Stimulated activated naive B cell treated with anti-CD40 and anti-IgM and Interleukin-4, amounts not matched to agents 10 μg/mL and 1 μg/mL and 100 μg/mL, for 72 hours (primary cell): ENCODE measurements at places on chromosomes 3 and 15.

DNA sequence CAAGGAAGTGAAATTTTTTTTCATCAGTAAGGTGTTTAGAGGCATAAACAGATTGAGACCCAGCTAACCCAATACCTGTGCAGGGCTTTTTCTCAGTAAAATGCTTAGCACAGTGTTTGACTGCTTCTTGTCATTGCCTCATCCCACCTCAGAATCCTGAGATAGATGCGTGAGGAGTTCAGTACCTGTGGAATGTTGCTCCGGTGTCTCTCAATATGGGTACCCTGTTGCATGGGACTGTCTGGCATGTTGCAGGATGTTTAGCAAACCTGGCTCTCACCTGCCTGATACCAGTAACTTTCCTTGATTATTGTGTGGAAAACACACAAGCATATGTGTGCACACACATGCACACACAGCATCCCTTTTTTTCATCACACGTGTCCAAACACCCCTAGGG lies 128.4 kb downstream of the MCTP2 start:
- no peak for DNase-seq

GRCh38 chr3:168362156-168362555 lies 266.4 kb upstream of the GOLIM4 start:
- no peak for DNase-seq

DNA sequence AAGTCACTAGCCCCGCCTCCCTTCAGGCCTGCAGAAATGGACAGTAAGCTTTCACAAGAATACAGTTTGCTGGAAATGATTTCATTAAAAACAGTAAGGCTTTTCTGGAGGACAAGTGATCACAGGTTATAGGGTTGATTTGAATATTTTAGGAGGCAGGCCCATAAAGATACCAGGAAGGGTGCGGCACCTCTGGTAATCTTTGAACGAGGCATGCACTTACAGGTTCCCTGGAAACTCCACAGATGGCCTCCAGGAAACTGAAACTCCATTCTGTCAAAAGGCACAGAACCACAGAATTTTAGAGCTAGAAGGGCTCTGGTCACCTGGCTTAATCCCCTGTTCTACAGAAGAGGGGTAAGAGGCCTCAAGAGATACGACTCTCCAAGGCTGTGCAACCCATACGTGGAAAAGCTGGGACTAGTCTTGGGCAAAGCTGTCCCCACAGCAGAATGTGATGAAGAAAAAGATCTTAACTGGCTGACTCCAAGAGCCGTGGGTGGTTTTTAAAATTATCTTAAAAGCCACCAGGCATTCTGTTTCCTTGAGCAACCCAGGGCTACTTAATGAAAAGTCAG lies 1.2 kb downstream of the STARD5 start:
- no peak for DNase-seq

DNA sequence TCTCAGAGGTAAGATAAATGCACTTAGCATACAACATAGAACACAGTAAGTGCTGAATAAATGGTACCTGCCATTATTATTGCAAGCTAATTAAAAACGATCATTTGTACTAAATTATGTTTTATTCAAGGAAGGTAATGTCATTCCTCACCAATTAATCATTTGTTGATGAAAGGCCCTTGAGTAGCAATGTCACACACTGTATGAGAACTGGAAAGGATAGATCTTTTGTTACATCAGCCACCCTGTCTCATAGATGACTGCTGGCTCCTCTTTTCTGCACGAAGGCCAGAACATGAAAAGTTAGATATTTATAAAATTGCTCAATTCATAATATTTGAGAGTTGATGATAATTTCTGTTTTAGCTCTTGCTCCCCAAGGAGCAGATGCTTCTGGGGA lies 415.4 kb downstream of the RBMS3 start:
- DNase-seq = no peak

GRCh38 chr3:53772562-53772961 lies 73.7 kb downstream of the CHDH start:
- no peak for DNase-seq

DNA sequence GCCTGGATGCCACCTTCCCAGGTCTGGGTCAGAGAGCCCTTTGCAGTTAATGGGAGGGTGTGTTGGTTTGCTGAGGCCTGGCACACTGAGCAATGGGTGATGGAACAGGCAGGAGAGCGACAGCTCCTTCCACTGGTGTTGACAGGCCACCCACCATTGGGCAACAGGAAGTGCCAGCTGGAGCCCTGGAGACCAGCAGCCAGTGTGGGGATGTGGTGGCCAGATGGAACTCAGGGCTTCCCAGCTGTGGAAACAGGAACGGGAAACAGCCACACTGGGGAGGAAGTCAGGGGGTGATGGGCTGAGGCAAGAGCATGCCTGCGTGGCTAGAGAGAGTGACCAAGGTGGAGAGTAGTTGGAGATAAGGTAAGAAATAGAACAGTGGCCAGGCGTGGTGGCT lies 9.3 kb downstream of the PSTPIP1 start:
- no peak for DNase-seq

- DNase-seq = no peak
Observed at GRCh38 chr15:37289109-37289765, 188.9 kb upstream of the MEIS2 start.

DNA sequence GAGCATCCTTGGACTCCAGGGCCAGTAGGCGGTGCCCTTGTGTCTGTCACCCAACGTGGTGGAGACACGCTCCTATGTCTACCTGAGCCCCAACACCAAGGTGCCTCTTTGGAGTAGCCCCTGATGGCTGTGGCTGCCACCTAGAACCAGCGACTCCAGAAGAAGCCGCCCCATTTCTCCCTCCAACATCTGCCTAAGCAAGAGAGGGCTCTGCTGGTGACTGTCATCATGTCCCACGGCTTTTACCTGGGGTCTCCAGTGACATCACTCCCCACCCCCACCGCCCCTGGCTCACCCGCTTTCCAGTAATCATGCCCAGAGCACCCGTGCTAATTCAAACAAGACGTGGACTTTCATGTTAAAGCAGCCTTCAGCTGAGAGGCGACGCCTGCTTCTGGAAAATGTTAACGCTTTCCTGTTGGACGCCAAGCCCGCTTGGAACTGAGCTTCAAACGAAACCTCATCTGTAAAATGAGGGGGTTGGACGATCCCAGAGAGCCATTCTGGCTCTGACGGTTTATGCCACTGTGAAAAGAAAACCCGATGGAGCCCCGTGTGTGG lies 57.0 kb downstream of the ISG20 start:
- DNase-seq = no peak

- DNase-seq = no peak
Observed at GRCh38 chr15:100030586-100031229, 297.5 kb upstream of the LYSMD4 start.

- DNase-seq = no peak
Observed at GRCh38 chr15:101578443-101578894, 73.7 kb downstream of the TM2D3 start.

- DNase-seq = no peak
Observed at GRCh38 chr15:101078669-101079323, 159.6 kb downstream of the LRRK1 start.

DNA sequence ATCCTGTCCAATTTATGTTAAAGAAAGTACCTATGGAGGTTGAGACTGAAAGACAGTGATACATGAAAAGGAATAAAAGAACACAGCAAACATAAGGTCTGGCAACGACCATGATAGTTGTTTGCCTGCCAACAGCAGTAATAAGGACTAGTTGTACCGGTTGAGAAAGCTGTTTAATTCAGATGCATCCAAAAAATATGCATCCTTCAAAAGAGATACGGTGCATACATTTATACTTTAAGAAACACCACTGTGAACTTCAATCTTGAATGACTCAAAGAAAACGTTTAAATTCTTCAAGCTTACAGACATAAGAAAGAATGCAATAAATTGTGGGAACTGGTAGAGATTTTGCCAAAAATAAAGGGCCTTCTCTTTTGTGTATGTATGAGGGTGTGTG lies 492.1 kb downstream of the NLGN1 start:
- no peak for DNase-seq
